ENCODE measurements at places on chromosomes 6 and 20. TPM values are rescaled to one million over a fixed set of nuclear protein-coding genes. Genes with fewer than 3 reads are reported as not detected.

The RNF39 gene
- not detected for total RNA-seq

The VNN1 gene
- 1.7 TPM for total RNA-seq

The LY6G6F gene
- not detected for total RNA-seq

The TCP11 gene
- not detected for total RNA-seq

The TFEB gene
- 40.7 TPM for total RNA-seq

The GRIK2 gene
- 5.5 TPM for total RNA-seq

The ADTRP gene
- total RNA-seq: not detected

The FOXQ1 gene
- total RNA-seq: not detected

The SDC4 gene
- total RNA-seq: 80.7 TPM

The HLA-DQB1 gene
- 2.9 TPM for total RNA-seq

DNA sequence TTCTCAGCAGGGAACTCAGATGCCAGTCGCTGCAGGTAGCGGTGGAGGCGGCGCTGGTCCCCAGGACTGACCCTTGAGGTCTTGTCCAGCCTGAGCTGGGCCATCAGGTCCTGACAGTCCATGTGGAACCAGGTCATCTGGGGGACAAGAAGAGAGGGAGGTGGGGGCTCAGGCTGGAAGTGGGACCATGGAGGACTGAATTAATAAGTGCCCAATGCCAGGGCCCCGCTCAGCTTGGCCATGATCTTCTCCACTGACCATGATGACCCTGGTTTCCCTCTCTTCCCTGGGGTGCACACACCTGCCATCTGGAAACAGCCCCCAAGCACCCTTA, 47.0 kb downstream of the KIAA1755 start:
- DNase-seq: no peak

- no peak for DNase-seq
Observed at GRCh38 chr6:1047981-1048541, 263.8 kb upstream of the FOXQ1 start.

GRCh38 chr6:152598901-152599537, 38.1 kb downstream of the SYNE1 start:
- DNase-seq: peak; percentile 24

GRCh38 chr20:23569570-23569969, 1.3 kb upstream of the CST9L start:
- no peak for DNase-seq

- DNase-seq: no peak
Observed at GRCh38 chr6:129130106-129130505, 247.2 kb downstream of the LAMA2 start.

DNA sequence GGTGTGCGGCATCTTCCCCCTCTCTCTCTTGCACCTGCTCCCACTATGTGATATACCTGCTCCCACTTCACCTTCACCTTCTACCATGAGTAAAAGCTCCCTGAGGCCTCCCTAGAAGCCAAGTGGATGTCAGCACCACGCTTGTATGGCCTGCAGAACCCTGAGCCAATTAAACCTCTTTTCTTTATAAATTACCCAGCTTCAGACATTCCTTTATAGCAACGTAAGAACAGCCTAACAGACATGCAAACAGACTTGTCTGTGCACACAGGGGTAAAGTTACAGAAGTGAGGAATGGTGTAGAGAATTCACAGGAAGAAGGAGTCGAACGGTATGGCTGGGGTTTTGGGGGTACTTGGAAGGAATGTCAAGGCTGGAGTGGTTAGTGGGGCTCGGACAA, 14.8 kb upstream of the TGM2 start:
- DNase-seq: no peak

DNA sequence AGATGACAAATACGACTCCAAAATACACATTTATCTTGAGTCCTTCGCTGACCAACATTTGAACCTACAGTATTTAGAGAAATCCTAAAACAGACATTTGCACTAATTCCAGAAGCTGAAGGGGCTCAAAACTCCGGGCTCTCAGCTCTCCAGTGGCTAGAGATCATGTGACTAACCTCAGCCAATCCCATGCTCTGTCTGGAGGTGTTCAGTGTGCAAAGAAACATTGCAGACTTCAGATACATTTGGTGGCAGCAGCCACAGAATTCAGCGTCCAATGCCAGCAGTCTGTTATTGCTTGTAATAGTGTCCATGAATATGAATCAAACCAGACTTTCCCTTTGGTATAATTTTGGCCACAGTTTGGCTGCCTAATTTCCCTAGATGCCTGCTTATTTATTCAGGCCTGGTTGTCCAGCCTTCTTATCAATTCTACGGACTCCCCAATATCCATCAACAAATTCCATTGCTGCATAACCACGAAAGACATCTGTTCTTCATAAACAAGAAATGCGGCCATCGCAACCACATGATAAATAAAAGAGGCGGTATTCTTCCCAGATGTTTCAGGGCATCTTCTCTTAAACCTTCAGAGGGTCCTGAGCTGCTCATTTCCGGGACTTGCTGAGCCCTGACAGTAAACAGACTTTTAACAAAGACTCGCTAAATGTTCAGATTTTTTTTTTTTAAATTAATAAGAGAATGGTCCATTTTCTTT, 14.5 kb upstream of the CYP24A1 start:
- no peak for DNase-seq

DNA sequence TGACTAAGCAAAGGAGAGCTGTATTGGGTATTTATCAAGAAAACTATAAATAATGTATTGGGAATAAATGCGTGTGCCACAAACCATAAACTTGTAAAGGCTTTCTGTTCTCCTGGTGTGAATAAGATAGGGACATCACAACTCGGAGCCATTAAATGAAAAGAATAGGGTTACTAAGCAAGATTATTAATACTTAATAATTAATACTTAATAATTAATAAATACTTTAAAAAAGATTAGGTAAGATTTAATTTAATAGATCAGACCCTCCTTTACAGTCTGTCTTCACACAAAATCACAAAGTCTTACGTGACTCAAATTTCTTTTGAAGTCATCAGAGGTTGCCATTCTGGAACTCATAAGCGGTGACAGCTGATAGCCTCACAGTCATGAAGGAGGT, 648.9 kb downstream of the PRKN start:
- no peak for DNase-seq

DNA sequence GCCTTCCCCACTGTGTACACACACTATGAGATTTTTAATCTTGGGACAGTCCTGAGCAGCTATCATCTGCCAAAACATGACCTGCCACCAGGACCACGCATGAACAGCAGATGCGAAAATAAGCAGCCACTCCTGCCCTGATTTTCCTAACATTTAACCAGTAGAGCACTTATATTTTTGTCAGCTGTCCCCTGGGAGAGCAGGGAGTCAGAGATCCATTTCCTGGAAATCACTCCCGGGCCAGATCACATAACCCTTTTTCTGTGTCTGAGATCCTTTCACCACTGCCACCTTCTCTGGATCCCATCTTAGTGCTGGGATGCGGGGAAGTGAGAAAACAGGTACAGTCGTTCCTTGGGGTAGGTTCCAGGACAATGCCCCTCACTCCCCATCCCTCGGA, 5.7 kb downstream of the SDCBP2 start:
- DNase-seq: no peak

- peak; percentile 30 for DNase-seq
Observed at GRCh38 chr20:36794116-36794474, 20.5 kb upstream of the DSN1 start.

DNA sequence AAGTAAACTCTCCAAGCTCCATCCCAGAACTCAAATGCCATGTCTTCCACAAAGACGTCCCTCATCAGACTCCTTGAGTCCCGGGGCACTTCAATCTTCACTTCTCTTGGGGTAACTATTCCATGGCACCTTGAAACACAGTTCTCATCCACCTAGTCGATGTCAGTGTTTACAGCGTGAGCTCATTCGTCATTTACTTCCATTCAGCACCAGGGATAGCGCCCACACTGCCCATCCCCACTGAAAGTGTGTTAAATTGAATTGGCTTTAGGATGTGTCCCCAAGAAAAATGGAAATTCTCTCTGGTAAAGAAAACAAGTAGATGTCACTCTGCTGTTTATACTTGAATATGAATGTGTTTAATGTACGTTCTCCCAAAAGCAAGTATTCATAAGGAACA, 31.3 kb downstream of the KCNK15 start:
- no peak for DNase-seq

DNA sequence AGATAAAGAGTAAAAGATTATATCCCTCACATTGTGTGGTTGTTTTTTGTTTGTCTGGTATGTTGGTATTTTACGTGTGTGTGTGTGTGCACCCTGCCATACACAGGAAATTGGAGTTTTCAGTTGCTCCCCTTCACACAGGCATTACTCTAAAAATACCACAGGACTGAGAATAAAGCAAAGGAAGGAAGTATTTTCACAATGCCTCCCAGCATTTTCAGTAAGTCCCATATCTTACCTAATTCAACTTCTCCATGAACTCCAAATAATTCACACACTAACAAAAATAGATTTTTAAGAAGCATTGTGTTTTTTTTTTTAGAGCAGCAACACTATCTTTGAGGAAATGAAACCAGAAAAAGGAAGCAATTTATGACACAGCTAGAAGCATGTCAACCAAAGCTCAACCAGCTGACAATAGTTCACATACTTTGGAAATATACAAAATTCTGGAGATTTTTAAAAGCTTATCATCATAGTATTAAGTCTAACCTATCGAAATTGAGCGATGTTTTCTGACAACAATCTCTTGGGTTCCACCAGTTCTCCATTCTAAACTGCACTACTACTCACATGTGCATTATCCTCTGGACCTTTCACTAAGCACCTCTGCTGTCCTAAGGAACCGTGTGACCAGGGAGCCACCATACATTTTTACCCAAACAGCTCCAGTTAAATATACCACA, 2.1 kb downstream of the UBE2J1 start:
- no peak for DNase-seq

DNA sequence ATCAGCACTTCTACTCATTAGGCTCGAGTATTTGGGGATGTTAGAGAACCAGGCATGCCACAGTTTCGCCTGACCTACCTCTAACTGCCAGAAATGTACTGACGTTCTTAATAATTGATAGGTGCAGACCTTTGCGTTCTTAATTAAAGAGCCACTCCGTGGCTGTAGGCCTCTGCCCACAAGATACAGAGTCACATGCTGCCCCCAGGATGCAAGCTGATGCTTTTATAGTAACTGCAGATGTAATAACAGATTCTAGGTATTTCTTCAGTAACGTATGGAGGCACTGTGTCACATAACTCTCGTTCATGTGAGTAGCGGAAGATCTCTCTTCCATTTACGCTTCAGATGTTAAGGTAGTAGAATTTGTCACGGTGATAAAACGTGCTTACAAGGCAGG, 113.2 kb downstream of the RPP40 start:
- DNase-seq: no peak

- no peak for DNase-seq
Observed at GRCh38 chr6:74356391-74356790, 660.4 kb downstream of the CD109 start.

- DNase-seq: no peak
Observed at GRCh38 chr6:73264446-73264845, 1.4 kb upstream of the KHDC1 start.

- no peak for DNase-seq
Observed at GRCh38 chr6:151036869-151037680, 171.6 kb downstream of the MTHFD1L start.

- no peak for DNase-seq
Observed at GRCh38 chr6:18997375-18997826, 610.3 kb downstream of the RNF144B start.

DNA sequence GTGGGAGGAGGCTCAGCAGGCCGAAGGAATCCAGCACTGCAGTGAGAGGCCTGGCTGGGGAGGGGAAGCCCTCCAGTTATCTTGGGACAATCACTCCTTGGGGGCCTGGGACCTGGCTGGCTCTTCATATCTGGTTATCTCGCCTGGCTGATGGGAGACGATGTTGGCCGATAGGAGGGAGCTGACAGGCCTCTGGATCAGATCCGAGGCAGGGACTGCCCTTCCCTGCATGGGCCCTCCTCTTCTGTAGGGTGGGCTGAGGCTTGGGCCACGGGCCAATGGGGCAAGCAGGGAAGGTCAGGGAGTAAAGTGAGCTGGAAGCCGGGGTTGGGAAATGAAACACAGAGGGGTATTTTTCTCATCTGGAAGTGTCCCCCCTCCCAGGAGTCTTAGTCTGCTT, 25.2 kb downstream of the MANBAL start:
- peak; percentile 82 for DNase-seq

GRCh38 chr20:8522168-8522567, 390.1 kb downstream of the PLCB1 start:
- DNase-seq: no peak

DNA sequence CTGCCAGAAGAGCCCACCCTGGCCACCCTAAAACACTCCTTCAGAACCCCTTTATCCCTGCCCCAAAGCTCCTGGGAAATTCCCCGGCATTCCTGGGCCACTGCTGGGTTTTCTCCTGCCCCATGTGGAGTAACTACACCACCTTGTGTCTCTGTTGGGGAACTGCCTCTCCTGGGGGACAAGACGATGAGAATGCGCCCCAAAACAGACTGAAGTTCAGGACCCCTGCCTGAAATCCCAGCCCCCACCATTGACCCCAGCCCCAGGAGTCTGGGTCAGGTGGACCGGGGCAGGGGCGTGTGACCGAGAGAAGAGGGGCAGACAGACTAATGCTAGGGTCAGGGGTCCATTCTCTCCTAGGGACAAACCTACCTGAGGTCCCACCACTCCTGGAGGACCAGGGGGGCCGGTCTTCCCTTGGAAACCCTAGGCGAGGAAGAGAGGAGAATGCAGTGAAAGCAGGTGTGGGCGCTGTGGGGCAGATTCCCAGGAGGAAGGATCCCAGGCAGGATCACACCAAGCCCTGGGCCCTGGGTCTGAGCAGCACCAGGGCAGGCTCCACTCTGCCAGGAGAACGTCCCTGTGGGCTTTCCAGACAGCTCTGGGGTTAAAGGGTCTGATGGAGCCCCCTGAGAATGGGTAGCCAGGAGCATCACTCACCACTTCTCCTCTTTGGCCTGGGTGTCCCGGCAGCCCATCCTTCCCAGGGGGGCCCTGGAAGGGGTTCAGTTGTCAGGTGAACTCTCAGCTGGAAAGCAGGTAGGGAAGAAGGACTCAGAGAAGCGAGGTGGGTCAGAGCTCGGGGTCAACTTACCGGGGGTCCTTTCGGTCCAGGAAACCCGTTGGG, 19.4 kb downstream of the COL11A2 start:
- no peak for DNase-seq

- no peak for DNase-seq
Observed at GRCh38 chr6:14135893-14136539, 18.4 kb downstream of the CD83 start.

DNA sequence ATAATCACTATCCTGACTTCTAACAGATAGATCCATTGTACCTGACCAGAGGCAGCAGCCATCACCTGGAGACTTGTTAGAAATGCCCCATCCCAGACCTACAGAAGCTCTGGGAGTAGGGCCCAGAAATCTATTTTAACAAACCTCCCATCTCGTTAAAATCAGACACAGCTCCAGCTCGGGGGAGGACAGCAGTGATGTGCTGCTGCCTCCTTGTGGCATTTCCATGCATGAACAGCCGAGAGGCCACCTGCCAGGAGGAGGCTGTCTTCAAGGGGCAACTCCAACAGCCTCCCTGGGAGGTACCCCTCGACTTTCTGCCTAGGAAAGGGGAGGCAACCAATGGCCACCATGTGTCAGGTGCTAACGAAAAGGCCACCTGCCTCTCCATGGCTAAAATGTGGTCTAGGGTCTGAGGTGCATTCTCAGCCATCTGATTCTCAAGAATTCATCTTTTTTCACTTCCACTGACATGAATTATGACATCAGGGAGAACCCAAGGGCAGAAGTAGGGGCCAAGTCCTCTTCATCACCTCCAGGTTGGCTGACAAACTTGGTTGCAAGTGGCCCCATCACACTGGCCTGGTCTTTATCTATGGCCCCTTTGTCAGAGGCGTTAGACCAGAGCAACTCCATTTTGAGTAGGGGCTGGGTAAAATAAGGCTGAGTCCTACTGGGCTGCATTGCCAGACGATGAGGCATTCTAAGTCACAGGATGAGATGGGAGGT, 12.2 kb upstream of the KCNK15 start:
- DNase-seq: peak; percentile 76

GRCh38 chr20:49276961-49277785, 684 bp downstream of the ZNFX1 start:
- DNase-seq: peak; percentile 62

All from Right ventricle myocardium superior (tissue), 1 donor.